CD4-positive, alpha-beta T cell treated with Interleukin-17A for 4 hours (primary cell): ENCODE measurements at places on chromosomes 3 and 15.

DNA sequence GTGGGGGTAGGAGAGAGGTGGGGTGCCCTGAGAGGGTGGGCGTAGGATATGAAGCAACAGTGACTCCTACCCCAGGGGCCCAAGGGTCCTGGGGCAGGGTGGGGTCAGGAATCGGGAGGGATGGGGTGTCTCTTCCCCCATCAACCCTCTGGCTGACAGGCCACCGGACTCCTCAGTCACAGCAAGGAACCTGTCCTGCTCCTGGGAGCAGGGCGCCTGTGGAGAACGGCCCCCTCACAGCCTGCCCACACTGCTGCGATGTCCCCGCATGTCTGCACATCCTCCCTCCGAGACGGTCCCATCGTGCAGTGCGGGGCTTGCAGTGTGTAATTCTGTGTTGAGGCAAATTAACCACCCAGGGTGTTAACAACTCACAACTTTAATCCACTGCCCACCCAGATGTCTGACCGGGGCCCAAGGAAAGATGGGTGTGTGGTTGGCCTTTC lies 2.7 kb downstream of the TM4SF19 start:
- DNase-seq: no peak

GRCh38 chr15:80173022-80173759 lies 20.4 kb downstream of the FAH start:
- peak; percentile 78 for DNase-seq

GRCh38 chr3:17730318-17730967 lies 12.0 kb downstream of the TBC1D5 start:
- DNase-seq: no peak

GRCh38 chr15:46768287-46768686 lies 949.0 kb upstream of the SEMA6D start:
- no peak for DNase-seq

GRCh38 chr15:59035201-59035600 lies 47.7 kb downstream of the RNF111 start:
- DNase-seq: no peak

GRCh38 chr3:184368586-184369183 lies 7.2 kb downstream of the POLR2H start:
- DNase-seq: no peak

DNA sequence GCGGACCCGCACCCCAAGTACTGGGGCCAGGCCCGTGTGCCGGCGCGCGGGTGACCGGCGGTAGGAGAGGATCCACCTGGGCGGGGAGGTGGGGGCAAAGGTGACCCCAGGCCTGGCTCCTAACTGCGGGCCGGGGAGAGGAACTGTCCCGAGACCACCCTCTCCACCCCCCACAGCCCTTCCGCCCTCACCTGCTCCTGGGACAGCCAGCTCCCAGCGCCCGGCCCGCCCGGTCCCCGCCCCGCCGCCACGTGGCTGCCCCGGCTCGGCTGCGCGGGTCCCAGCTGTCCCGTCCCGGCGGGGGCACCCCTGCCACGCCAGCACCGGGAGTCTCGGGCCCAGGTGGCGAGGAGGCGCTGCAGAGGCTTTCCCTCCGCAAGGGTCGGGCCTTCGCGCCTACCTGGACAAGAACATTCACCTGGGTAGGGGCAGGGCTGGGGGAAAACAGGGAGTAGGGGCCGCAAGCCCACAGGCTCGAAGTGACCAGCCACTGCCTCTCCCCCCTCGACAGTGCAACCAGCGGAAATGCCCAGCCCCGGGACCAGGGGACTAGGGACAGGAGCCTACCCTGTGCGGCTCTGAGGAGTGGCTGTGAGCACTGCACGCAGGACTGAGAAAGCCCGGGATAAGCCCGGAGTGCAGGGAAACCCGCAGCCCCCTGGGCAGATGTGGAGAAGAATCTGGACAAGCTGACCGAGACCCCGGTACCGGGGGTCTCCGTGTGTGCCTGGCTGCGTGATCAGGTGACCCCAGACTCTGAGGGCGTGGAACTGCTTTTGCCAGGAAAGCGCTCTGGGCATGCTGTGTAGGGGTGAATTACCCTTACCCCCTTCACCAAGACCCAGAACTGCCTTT lies at the start of gene SLC12A8:
Gene SLC12A8 (minus strand): TSS at position 240 of the 855 bp plus-strand sequence. CDS start 1,399 bp downstream, outside the sequence.
- DNase-seq: no peak

- no peak for DNase-seq
These were observed 11.7 kb upstream of the DUSP7 start for GRCh38 chr3:52068055-52068571.

DNA sequence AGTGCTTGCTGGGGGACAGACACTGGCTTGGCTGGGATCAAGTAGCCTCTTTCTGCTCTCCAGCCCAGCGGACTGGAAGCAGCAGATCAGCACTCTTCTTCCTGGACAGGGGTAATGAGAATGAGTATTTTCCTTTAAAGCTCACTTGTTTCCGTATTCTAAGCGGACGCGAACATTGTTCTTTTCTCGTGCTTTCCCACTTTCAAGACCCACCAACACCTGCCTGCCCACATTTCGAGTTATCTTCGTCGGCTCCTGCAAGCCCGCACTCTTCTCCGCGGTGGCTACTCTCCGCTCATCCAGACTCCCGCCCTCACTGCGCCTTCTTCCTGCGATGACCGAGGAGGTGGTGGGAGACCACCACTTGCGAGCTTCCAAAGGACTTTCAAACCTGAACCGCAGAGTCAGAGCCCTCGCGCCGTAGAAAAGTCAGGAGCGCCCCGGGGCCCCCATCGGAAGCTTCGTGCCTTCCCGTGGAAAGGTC lies 1.6 kb upstream of the PPM1L start:
- DNase-seq: no peak

DNA sequence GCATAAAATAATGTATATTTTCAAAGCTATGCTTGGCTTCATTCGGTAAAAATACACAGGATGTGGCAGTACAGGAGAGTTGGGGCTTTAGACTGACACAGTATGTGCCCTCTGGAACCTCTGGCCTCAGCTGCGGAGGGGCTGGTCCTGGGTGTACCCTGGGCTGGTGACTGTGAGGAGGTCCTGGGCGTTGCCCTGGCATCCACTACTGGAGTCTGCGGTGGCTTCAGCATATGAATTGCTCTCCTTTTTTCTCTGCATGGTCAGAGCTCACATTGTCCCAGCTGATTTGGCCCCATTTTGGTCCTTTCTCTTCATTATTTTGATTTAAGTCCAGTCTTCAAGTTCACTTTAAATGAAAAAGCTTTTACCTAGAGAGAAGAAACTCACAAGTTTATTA lies 40.5 kb upstream of the CORO2B start:
- DNase-seq: no peak

- DNase-seq: no peak
These were observed 193.9 kb downstream of the PLOD2 start for GRCh38 chr3:145967043-145967442.

DNA sequence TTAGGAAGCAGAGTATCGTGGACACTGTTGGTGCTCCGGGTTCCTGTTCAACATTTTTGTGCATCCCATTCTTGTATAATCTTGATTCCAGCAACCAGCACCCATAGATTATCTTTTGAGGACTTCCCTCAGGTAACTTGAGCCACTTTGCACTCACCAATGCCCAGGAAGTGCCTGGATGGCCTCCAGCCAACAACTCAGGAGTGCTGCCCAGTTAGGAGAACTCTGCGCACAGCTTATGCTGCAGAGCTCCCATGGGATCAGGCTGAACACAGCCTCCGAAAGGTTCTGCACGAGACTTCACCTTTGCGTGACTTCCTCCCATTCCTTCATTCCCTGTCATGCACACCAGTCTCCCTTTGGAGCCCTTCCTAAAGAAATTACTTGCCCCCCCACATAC lies 64.3 kb upstream of the LRRN1 start:
- no peak for DNase-seq

GRCh38 chr15:71451130-71451529 lies 335.9 kb downstream of the THSD4 start:
- no peak for DNase-seq
